ENCODE measurements at places on chromosomes 16 and 17.

DNA sequence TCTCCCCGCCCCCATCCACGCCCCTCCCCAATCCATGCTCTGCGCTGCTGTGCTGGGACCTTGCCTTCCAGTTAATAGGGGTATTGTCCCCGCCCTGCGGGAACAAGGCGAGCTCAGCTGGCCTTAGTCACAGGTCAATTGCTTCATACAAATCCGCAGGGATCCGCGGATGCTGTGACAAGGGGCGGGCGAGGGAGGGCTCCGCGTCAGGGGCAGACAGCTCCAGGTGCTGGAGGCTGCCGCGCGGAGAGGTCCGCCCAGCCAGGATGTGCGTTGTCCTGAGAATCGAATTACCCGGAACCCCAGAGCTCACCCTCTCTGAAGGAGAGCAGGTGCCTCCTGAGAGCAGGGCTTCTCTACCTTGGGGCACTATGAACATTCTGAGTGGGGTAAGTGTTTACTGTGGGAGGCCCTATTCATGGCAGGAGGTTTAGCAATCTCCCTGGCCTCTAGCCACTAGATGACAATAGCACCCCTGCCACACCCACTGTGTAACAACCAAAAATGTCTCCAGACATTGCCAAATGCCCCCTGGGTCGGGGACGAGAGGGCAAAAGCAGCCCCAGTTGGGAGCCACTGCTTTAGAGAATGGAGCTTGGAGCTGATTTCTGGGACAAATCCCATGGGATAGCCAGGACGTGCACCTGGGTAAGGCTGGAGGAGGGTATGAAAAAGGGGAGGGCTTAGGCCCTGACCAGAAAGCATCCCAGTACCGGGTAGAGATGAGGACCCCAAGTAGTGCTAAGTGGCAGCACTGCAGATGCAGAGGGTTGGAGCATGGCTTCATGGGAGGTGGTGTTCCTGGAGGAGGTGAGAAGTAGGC lies 138.2 kb downstream of the CYLD start:
- DNase-seq = no peak

DNA sequence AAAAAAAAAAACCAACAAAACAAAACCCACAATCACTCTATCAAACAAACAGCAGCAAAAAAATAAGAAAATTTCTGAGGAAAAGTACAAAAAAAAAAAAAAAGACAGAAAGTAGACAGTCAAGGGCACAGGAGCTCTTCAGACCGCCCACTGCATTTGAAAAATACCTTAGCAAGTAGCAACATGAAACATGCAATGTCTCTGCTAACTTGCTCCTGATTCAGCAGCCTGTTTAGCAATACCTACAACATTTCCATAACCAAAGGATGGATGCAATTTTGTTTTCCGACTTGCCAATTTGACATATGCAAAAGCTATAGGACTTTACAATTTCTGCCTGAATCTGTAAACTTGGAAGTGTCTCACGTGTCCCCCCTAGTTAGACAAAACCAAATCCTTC lies 57.4 kb downstream of the SYNRG start:
- no peak for DNase-seq

- no peak for DNase-seq
These were observed 1849.3 kb downstream of the TP53TG3F start for GRCh38 chr16:35308674-35309073.

GRCh38 chr17:29252101-29252791 lies 5.6 kb downstream of the CRYBA1 start:
- no peak for DNase-seq

- no peak for DNase-seq
These were observed 2.9 kb upstream of the RAB40C start for GRCh38 chr16:586645-587590.

DNA sequence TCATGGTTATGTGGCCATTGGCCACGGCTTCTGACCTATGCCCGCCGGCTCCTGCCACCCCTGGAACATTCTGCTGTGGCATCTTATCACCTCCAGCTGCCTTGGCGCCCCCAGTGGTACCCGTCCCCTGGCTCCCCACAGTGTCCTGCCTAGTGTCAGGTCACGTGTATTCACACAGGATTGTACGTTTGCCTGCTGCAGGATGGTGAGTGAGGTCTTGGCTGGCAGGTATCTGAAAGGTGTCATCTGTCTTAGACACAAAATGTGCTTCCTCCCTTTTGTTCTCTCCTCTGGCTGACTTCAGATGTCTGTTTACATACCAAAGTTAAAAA lies 24.9 kb downstream of the DBNDD1 start:
- no peak for DNase-seq

GRCh38 chr17:48024149-48025039 lies 13.2 kb downstream of the COPZ2 start:
- DNase-seq = no peak

- no peak for DNase-seq
These were observed 2.7 kb downstream of the ZP2 start for GRCh38 chr16:21208446-21209230.

DNA sequence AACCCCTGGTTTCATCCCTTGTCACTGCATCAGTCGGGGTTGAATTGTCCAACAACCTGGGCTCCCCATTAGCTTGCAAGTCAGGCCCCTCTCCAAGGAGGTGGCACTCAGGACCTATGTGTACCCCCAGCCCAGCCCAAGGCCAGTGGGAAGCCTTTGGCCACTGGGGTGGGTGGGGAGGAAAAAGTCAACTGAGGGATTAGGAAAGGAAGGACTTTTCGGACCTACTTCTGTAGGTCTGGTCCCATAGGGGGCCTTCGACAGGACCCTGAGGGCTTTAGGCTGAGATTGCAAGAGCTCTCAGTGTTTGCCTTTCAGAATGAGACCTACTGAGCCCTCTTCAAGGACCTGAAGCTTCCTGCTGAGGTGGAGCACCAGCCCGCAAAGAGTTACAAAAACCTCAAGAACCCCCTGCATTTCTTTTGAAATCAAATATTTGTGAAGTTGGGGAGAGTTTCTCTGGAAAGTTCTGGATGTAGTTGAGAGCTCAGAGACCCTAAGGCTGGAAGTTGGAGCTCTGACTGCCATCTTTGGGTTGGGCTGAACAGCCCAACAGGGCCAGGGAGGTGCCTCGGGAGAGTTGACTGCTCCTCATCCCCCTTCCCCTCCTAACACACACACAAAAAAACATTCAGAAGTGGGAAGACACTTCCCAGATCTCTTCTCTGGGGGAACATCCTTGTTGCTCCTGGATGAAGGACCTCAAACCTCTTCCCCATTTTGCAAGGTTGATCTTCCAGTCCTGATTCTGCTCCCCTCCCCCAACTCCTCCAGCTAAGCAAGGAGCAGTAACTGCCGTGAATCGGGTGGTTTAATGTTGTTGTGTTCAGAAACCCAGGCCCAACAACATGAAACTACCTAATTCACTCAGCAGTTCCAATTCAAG lies 5.8 kb upstream of the HOXB9 start:
- no peak for DNase-seq

DNA sequence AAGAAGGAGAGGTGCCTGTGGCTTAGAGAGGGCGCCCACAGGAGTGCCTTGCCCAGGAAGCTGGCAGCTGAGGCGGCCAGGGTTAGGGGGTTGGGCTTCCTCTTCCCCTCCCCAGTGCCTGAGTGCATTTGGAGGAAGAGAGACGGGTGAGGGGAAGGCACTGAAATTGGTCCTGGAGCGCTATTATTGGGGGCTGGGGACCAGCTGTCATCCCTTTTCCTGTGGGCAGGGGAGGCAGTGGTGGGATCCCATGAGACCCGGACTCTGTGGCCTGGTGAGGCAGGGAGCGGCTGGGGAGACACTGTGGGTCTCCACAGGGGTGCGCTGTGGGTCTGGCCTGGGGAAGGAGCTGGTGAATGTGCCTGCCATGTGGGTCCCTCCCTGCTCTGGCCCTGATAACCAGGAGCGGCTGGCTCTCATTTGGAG lies 259.7 kb downstream of the SEC14L1 start:
- DNase-seq = no peak

- no peak for DNase-seq
These were observed at the start of gene SULT1A1 for GRCh38 chr16:28609631-28610594. Gene SULT1A1 (minus strand): TSS chr16:28610044. CDS start chr16:28608855, 1,189 bp downstream.

GRCh38 chr17:29007860-29008455 lies 2.1 kb upstream of the SEZ6 start:
- no peak for DNase-seq

DNA sequence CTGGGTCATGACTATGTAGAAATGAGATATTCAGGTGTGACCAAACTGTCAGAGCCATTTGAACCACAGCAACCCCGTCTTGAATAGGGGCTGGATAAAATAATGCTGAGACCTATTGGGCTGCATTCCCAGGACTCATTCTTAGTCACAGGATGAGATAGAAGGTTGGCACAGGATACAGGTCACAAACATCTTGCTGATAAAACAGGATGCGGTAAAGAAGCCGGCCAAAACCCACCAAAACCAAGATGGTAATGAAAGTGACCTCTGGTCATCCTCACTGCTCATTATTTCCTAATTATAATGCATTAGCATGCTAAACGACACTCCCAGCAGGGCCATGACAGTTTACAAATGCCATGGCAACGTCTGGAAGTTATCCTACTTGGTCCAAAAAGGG lies 545.5 kb downstream of the TMEM114 start:
- no peak for DNase-seq

GRCh38 chr17:74987909-74988711 lies 678 bp downstream of the CDR2L start:
- DNase-seq = peak; percentile 29

DNA sequence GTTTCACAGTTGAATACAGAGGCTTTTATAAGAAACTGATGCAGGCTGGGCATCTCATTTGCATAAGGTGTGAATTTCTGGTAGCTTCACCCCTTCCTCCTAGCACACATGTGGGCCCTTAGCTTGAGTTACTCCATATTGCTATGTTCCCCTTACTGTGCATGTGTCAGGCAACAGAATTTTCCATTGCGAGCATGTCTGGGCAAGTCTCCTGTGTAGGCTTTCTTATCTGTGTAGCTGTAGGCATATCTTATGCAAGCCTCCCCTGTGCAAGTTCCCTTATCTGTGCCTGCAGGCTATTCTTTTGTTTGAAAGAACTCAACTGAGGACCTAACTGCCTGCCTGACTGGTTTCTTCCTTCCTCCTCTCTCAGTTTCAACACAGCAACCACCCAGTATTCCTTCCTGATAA lies 597.4 kb upstream of the CDH5 start:
- DNase-seq = no peak

- no peak for DNase-seq
These were observed 712 bp downstream of the TMEM256 start for GRCh38 chr17:7403043-7403726.

DNA sequence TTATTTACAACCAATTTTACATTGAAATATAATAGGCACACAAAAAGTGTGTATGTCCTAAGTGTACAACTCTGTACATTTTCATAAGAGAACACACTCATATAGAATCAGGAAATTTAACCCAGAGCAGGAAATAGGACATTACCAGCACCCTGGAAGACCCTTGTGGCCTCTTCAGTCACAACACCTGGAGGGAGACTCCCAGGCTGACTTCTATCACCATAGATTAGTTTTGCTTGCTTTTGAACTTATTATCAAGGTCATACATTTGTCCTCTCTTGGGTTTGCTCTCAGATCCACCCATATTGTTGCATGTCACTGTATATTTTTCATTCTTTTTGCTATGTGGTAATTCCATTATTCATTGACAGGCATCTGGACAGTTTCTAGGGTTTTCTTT lies 5.8 kb downstream of the RIPOR1 start:
- no peak for DNase-seq

GRCh38 chr17:28131599-28131998 lies 89.1 kb downstream of the NLK start:
- DNase-seq = no peak

- no peak for DNase-seq
These were observed 31.3 kb upstream of the RASL10B start for GRCh38 chr17:35700150-35700549.

DNA sequence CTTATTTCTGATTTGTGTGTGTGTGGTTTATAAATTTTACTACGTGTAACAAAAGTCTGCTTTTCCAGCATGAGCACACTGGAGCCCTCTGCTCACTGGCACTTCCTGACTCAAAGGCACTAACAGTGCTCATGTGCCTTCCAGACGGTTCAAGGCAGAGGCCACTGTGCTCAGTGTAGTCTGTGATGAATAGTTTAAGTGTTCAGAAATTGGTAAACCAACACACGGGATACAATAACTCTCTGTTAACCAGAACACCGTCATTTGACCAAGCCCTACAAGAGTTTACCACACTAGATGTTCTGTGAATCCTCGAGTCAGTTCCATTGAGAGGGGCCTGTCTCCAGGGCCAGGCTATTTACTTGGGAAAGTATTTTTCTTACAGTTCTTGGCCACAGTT lies 191.9 kb downstream of the MRTFB start:
- no peak for DNase-seq

GRCh38 chr17:46850688-46851028 lies 725 bp upstream of the WNT9B start:
- DNase-seq = no peak

DNA sequence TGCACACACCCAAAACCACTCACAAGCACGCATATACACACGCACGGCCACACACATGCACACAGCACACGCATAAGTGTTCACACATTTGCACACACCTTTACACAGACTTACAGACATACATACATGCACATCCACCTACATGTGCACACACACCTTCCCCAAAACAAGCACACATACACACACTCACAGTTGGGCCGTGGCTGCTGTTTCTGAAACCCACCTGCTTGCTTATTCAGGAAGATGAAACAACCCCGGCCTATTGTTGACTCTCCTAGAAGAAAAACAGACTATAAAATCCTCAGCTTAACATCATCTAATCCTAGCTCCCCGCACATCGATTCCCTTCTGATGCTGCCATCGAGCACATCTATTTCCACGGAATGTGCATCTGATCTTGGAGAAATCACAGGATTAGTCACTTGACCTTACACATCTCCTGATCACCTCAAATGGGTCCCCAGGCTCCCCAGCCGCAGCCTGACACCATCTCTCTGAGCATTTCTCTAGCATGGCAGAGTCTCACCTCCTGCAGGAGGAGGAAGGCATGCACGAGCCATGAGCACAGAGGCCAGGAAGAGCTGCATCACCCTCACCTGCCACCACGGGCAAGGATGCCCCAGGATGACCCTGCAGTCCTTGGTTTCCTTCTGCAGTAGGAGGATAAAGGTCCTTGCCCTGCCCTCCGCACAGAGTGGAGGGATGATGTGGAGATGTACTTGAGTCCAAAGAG lies 105.8 kb upstream of the CDH5 start:
- DNase-seq = no peak

- no peak for DNase-seq
These were observed 13.1 kb downstream of the ODAD4 start for GRCh38 chr17:41943492-41943891.

GRCh38 chr17:5668557-5669138 lies 84.3 kb upstream of the NLRP1 start:
- DNase-seq = no peak

GRCh38 chr17:65914784-65915342 lies 277.1 kb downstream of the CEP112 start:
- DNase-seq = no peak

- DNase-seq = no peak
These were observed 32.0 kb downstream of the POLR3E start for GRCh38 chr16:22329199-22329695.

Measured in AG04450 (cell line).